ENCODE measurements at places on chromosomes 7 and 10.
A peak's percentile ranks its signal among the peaks of the same experiment; 100 is the strongest.

GRCh38 chr10:99450156-99450555 is 19.7 kb upstream of the GOT1 start:
- DNase-seq, result no peak

GRCh38 chr10:51861731-51862130 is 162.3 kb upstream of the CSTF2T start:
- DNase-seq, result no peak

DNA sequence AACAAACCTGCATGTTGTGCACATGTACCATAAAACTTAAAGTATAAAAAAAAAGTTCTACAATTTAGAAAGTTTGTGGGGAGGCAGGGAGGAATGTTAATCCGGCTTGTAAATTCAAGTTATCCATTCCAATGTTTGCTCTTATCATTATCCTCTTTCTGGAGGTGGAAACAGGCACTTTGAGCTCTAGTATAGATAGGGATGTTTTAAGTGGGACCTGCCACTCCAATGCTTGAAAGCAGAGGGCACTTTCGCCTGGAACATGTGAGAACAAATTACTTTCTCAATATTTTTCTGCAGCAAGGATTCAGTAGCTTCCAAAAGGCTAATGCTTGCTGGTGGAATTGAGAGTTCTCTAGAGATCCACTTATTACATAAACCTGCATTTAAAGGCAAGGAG is 45.6 kb downstream of the FEZF1 start:
- DNase-seq, result no peak

DNA sequence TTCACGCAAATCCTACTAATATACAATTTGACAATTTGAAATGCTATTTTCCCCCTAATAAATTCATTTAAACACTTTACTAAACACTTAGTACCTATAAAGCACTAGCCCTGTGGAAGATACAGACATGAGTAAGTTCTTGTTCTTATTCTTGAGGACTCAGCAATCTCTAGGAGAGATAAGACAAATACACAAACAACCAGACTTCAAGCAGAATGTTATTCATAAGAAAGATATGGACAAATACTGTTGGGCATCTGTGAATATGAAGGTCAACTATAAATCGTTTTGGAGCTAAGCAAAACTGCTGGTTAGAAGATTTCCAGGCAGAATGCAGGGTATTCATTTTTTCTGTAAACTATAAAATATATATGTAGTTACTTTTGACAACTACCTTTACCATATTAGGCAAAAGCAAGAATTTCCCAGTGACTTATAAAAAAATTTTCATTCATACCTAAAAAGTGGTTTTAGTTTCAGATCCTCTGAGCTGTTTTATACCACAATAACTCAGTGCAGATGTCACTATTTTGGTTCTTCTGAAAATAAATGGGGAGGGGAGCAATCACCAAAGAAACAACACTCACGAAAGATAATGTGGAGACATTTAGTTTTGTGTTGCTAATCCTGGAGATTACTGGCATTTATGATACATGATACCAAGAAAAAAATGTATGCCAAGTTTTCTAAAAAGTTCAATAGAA is 3.8 kb downstream of the VPS41 start:
- peak; percentile 31 for DNase-seq

DNA sequence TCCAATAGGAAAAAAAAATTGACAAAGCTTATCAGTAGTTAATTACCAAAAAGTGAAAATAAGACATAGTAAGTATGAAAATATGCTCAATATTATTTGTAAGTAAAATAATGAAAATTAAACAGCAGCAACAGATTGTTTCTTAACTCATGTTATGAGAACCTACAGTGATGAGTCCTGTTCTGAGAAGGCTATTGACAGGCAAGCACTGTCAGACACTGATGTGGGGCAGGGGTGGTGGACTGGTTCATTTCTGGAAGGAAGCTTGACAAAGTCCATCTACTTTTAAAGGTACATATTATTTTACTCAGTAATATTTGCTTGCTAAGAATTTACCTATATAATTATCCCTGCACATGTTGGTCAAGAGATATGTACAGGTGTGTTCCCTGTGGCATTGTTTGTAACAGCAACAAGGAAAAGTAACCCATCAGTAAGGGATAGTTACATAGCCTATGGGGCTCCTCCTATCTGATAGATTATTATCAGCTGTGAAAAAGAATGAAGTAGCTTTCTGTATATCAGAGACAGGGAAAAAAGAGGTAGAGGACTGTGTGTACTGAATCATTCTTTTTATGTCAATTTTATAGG is 161.6 kb downstream of the RTKN2 start:
- DNase-seq, result no peak

- no peak for DNase-seq
These were observed 90.8 kb downstream of the FOXL3 start for GRCh38 chr7:380711-381210.

- DNase-seq, result no peak
These were observed 511.4 kb downstream of the PTPRN2 start for GRCh38 chr7:158076215-158076614.

DNA sequence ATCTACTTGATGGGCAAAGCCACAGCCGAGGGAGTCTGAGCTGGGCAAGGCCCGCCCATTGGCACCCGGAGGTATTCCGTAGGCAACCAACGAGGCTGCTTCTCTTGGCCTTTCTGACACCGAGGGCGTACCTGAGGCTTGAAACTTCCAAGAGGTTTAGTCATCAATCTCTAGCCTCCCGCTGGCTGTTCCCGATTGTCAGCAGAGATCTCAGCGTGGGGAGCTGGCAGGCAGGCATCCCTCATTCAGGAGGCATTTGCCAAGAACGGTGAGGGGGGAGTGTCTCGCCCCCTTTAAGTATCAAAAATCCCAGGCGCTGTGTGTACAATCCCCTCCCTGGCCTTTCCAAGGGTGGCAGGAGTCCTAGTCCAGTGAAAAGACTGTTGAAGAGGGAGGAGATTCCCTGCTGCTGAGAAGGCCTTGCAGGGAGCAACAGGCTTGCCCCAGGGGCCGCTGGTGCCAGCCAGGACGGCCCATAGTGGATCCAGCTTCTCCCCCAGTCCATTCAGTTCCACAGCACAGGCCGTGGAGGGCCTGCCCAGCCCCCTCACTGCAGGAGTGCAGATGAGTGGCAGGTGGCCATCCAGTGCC is 39.7 kb downstream of the OAT start:
- no peak for DNase-seq

GRCh38 chr7:149140831-149141230 is 6.4 kb upstream of the ZNF398 start:
- no peak for DNase-seq

- no peak for DNase-seq
These were observed 224.0 kb downstream of the TNS3 start for GRCh38 chr7:47357863-47358262.

GRCh38 chr10:61452655-61453641 is at the start of gene TMEM26:
TMEM26 (minus strand) TSS chr10:61453381; CDS start chr10:61453081, 300 bp downstream.
- DNase-seq, result peak; percentile 16

DNA sequence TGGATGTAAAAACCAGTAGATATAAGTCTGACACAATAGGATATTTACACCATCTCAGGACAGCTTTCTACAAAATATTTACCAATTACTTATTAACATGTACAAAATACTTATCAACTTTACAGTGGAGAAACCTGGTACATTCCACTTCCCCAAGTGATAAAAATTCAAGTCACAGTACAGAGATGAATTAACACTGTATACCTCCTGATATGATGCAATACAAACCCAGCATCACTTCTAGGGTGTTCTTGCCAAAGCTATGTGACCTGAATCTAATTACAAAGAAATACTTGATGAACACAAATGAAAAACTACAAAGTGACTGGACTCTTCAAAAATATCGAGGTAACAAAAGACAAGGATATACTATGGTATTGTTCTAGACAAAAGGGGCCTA is 156.4 kb upstream of the FGFR2 start:
- no peak for DNase-seq

- DNase-seq, result peak; percentile 10
These were observed 51.9 kb upstream of the CAPZA2 start for GRCh38 chr7:116810267-116811116.

- no peak for DNase-seq
These were observed 196.2 kb downstream of the PLXNA4 start for GRCh38 chr7:132380059-132380458.

GRCh38 chr10:44983895-44984278 is 5.3 kb upstream of the DEPP1 start:
- no peak for DNase-seq

GRCh38 chr7:46489106-46489505 is 568.0 kb upstream of the IGFBP3 start:
- no peak for DNase-seq

DNA sequence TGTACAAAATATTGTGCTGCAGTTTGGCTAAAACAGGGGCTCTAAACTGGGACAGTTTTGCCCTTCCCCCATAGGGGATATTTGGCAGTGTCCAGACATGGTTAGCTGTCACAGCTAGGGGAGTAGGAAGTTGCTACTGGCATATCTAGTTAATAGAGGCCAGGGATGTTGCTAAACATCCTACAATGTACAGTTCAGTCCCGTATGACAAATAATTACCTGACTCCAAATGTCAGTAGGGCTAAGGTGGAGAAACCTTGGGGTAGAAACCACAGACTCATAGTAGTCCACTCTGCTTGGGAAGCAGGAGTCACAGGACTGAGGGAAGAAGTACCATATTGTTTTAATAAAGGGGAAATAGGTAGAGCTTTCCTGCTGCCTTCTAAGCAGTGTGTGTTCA is 39.8 kb downstream of the WBP1L start:
- DNase-seq, result no peak

- DNase-seq, result no peak
These were observed 57.1 kb downstream of the STK17A start for GRCh38 chr7:43639858-43640491.

- no peak for DNase-seq
These were observed 344.7 kb downstream of the ARL4A start for GRCh38 chr7:13032084-13032483.

DNA sequence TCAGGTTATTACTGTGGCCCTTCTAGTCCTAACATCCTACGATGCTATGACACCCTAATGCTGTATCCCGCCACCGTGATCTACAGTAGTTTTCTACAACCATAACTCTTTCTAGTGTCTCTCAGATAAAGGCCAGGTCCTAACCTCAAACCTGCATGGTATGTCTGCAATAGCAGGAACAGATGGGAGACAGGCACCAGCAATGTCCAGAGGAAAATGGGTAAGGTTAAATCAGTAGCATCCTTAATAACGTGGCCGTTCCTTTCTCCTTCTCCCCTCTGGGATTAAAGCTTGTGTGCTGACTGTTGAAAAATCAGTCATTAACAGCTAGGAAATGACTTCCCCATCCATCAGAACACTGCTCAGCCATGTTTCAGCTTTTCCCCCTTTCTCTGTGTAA is 321.9 kb upstream of the NPVF start:
- DNase-seq, result no peak

DNA sequence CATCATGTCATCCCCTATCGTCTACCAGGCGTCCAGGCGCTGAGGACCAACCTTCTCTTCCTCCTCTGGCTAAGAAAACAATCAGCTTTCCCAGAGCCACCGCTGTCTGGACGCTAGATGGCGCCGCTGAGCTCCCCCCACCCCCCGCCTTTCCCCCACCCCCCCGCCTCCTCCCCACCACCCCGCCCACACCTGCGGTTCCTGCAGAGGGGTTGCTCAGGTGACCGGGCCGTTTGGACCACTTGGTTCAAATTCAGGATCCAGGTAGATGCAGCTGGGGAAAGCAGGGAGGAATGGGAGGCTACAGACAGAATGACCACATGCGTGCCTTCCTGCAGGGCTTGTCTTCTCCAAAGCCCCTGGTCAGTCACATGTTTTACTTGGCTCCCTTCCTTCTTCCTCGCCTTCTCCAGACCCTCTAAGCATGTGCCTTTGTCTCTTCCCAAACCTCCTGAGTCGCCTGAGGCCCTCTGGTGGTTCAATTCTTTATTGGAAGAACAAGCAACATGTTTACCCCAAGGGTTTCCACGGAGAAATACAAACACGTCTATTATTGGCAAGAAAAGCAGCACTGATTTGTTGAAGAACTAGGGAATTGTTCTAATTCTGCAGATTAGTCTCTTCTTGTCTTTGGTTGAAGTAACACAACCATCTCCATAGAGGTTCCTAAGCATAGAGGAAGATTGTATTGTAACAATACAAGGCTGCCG is 24.7 kb downstream of the AOC1 start:
- peak; percentile 82 for DNase-seq

- no peak for DNase-seq
These were observed 101.6 kb upstream of the FAM171A1 start for GRCh38 chr10:15472431-15473395.

DNA sequence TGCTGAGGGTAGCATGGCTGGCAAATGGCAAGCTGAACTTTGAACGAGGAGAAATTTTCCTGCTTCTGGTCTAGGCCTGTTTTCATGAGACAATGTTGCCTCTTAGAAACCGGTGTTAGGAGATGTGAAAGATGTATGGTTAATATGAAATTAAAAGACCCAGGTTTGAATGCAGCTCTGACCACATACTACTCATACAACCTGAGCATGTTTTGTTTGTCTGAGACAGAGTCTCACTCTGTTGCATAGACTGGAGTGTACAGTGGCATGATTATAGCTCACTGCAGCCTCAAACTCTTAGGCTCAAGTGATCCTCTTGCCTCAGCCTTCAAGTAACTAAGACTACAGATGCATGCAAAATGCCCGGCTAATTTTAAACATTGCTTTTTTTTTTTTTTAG is 193.4 kb upstream of the FZD8 start:
- no peak for DNase-seq

DNA sequence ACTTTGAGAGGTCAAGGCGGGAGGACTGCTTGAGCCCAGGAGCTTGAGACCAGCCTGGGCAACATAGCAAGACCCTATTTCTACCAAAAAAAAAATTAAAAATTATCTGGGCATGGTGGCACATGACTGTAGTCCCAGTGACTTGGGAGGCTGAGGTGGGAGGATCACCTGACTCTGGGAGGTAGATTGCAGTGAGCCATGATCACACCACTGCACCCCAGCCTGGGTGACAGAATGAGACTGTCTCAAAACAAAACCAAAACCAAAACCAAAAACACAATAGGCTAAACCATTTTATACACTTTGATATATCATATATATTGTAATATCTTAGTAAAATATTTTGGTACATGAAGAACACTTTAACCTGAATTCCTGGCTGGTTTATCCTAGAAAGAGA is 101.6 kb downstream of the RAPGEF5 start:
- DNase-seq, result no peak

DNA sequence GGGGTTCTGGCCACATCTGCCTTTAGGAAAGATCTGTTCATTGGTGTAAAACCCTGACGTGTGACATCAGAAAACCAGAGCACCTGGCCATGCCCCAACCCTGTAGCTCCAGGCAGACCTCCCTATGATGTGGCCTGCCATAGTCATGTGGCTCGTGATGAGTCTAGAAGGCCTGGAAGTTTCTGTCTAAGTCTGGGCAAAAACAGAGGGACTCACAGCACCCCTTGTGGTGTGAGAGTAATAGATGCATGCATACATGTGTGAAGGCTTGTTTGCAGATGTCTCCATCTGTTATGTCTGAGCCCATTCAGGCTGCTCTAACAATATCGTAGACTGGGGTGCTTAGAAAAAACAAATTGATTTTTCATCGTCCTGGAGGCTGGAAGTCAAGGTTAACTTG is 309.3 kb downstream of the PAXIP1 start:
- no peak for DNase-seq

GRCh38 chr10:70440296-70441160 is 953 bp downstream of the NODAL start:
- peak; percentile 29 for DNase-seq

GRCh38 chr7:151125470-151125845 is 39.2 kb downstream of the AGAP3 start:
- no peak for DNase-seq

GRCh38 chr7:142407939-142408570 is 150.2 kb upstream of the PRSS58 start:
- DNase-seq, result no peak

Measured in hematopoietic multipotent progenitor cell treated with erythropoietin and hydrocortisone succinate and interleukin-3 and kit ligand, for 6 days (in vitro differentiated cells).